ENCODE measurements at places on chromosomes 7 and 10.

- DNase-seq: no peak
Measured at GRCh38 chr7:125059861-125060456, 130.3 kb upstream of the POT1 start.

- no peak for DNase-seq
Measured at GRCh38 chr7:92794391-92794790, 42.0 kb downstream of the CDK6 start.

DNA sequence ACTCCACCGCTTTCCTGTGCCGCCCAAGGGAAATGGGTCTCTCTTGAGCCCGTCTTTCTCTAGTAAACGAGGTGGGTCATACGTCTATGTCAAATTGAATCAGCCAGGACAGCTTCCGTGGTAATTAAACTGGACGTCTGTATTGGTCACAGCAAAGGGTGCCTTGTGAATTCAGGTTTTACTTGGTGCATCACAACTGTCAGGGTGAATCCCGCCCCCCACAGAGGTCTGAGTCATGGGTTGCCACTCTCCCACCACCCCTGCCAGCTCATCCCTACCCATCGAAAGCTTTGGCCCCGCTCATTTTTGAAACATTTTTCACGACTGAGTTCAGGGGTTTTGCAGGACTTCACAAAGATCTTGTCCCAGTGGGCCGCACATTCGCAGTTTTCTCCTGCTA, 8.0 kb upstream of the SP8 start:
- no peak for DNase-seq

DNA sequence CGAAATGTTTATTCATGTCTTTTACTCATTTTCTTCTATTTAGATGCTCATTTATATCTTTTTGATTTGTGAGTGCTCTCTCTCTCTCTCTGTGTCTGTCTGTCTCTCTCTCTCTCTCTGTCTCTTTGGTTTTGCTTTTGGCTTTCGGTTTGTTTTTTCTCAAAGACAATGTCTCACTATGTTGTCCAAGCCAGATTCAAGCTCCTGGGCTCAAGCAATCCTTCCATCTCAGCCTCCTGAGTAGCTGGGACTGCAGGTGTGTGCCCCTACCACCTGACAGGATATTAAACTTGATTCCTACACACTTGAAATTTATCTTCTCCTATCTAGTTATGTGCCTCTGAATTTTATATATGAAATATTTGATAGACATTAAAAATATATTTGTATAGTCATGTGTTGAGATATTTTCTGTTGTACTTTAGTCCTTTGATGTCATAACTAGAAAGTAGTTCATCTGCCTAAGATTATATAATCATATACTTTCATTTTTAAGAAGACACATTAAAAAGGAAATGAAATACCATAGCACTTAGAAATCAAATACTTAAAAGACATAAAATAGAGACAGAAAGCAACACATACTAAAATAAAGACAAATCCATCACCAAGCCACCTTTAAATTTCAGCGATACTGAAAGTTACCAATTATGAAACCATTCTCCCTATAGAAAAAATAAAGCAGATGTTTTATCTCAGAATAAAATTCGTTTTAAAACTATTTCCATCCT, 68.1 kb upstream of the SFMBT2 start:
- DNase-seq: no peak

- no peak for DNase-seq
Measured at GRCh38 chr10:31751051-31751737, 177.4 kb downstream of the ARHGAP12 start.

DNA sequence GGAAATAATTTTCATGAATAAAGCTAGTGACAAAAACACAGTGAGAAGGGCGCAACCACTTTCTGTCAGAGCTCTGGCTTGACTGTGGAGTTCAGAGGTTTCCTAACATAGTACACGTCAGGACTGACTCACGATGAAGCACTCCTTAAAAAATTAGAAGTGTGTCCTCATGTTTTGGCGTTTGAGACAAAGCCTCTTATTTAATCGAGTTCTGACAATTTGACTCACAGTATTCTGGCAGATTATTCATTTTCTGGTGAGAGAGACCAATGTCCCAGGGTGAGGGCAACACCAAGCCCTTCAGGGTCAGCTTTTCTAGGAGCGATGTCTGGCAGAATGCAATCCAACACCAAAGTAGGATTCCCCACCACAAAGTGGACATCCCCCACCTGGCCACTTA, 108.7 kb downstream of the DIP2C start:
- DNase-seq: no peak

DNA sequence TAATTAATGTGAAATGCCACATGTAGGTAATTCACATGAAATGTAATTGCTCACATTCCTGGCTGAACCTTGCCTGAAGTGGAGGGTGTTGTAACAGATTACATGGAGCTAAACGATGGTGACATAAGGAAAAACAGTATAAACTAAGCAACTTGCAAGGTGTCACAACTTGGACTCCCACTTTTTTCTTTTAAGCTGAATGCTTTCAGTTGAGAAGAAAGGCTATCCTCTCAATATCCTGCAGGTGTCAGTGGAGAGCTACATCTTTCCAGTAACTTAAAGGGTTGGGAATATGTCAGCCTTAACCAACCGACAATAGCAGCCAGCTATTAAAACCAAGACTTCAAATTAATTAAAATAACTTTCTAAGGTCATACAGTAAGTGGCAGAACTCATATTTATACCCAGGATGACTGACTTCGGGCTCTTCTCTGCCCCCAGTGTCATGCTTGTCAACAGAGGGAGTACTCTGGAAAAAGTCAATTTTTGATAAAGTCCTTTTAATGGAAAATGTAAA, 33.7 kb downstream of the NRBF2 start:
- peak; percentile 43 for DNase-seq

GRCh38 chr10:82564353-82565196, 689.6 kb downstream of the NRG3 start:
- DNase-seq: no peak

GRCh38 chr10:51672039-51672535, 27.3 kb downstream of the CSTF2T start:
- DNase-seq: no peak

DNA sequence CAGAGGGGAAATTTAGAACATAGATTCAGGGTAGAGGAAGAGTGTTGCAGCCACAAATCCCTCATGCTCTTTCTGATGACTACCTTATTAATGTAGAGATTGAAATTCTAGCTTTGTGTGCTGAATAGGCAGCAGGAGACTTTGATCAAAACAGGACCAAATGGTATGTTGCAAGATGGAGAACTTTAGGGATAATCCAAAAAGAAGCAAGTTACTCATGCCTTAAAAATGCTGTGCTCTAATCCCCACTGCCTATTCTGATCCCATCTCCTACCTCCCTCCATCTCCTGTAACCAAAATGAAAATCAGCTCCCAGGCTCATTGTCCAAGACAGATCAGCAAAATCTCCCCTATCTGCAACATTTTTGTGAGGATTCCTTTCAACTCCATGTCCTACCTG, 31.3 kb downstream of the CH25H start:
- DNase-seq: no peak

DNA sequence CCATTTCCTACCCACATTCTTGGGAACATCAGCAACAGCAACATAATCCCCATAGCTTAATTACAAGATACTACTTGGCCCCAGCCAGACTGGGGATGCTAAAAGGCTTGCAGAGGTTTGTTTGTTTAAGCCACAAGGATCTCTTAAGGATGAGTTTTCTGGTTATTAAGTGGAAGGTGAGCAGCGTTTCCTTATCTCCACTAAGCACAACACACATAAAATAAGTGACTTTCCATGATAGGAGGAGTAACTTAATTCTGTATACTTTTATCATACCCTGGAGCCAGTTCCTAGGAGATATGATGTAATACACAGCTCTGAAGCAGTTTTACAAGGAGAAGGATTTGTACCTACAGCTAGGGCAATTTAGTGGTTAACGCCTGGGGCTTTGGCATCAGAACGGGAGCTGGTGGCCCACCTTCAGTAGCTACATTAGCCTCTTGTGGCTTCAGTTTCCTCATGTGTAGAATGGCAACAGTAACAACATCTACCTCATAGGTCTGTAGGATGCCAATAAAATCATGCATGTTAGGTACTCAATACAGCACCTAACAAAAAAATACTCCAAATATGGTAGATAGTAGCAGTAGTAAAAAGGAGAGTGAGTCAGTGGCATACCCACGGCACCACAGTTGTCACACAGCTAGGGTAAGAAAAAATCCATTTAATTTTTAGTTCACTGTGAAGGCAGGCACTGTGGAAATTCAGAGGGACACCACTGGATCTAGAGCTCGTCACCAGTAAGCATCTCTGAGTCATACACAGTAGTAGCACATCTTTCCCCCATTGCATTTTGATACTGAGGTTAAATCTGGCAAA, 55.2 kb downstream of the DOCK4 start:
- no peak for DNase-seq

GRCh38 chr10:51048792-51049191, 25.5 kb upstream of the PRKG1 start:
- DNase-seq: no peak

- no peak for DNase-seq
Measured at GRCh38 chr7:74193054-74193453, 16.8 kb upstream of the LAT2 start.

DNA sequence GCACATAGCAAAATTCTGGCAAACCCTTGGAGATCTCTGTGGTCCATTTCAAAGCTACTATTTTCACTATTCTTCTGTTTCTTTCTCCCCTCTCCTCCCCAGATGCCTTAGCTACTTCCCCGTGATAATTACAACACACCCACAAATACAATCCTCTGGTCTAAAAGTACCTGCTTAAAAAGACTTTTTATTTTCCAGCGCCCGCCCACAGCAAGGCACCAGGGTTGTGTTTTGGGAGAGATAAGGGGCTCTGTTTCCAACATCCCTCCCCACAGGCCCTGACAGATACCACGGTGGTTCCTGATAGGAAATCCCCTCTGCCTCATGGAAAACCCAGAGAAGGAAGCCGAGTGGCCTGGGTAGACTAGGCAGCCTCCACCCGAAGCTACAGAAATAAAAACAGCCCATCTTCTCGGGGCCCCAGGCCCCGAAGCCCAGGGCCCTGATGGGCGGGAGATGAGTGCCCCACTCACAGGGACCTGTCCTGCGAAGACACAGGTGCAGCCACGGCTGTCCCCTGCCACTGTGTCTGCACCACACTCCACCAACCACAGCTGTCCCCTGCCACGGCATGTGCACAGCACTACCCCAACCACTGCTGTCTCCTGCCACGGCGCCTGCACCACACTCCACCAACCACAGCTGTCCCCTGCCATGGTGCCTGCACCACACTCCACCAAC, 19.7 kb downstream of the CALML5 start:
- no peak for DNase-seq

DNA sequence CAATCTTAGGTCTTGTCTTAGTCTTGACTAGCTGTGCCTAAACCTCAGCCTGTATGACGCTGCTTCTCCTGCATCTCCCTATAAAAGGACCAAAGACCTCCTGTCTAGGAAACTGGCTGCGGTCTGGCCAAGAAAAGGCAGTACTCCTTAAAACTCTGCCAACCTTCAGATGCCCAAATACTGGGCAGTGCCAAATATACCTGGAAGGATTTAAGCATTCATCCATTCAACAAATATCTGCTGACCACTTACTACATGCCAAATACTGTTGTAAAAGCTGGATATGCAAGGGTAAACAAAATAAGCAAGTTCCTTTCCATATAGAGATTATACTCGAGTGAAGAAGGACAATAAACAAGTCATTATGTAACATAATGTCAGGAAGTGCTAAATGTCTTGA, 135.8 kb downstream of the HBP1 start:
- DNase-seq: no peak

GRCh38 chr10:121633056-121633455, 34.8 kb upstream of the FGFR2 start:
- no peak for DNase-seq

Measured in NCI-H1092 (cell line).